ENCODE measurements at places on chromosomes 3 and 15.

- no peak for DNase-seq
Measured at GRCh38 chr3:54573858-54574257, 354.0 kb downstream of the LRTM1 start.

- no peak for DNase-seq
Measured at GRCh38 chr15:83210619-83211018, 3.0 kb upstream of the HDGFL3 start.

GRCh38 chr15:25793354-25794050 lies 69.6 kb downstream of the ATP10A start:
- DNase-seq = peak; percentile 10

- DNase-seq = no peak
Measured at GRCh38 chr3:186496016-186496415, 48.2 kb downstream of the CRYGS start.

DNA sequence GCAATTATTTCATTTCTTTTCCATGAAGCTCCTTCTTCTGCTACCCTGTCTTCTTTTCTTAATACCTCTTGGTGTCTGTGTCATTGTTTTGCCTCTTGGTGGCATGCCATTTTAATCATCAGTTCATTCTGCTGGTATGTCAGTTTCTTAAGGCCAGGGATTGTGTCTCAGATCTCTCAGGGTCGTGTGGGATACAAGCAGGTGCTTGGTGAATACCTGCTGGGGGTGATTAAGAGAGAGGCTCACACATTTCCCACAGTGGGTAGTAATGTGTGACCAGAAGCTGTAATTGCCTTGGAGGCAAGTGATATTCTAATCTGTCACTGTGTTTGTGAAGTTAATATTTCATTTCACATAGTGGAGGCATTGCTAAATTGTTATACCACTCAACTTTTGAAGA lies 361.4 kb upstream of the TRIM42 start:
- DNase-seq = no peak

- no peak for DNase-seq
Measured at GRCh38 chr3:177110895-177111294, 86.4 kb downstream of the TBL1XR1 start.

DNA sequence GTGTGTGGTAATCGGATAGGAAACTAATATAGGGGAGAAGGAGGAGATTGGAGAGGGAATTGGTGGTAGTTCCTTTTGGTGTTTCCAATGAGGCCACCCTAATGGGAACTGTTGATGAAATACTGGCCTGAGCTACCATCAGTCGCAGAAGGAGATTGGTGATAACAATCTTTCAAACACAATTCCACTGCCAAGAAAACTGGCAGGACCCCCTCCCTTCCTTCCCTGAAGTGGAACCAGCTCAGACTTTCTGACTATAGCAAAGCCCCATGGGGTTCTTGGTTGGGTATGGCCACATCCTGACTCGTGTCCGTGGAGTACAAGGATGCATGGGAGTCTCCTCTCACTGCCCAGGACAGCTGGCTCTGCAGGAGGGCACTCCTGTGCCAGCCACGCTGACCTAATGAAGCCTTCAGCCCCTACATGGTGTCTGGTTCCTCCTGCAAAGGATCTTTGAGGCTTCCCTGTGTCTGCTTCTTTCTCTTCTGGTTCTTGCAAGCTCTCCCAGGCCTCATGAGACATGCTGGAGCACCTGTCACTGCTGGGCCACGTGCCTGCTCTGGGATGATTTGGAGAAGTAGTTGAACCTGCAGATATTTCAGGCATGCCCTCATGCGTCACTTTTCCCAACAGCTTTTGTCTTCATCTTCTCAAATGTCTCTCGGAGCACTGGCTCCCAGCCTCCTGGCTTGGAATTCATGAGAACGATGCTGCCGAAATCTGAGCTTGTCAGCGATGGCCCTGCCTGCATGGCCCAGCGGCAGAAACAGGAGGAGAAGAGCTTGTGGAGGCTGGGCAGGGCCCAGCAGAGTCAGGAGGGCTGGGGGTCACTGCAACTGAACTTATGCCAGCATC lies 90.0 kb upstream of the ADPGK start:
- DNase-seq = no peak

DNA sequence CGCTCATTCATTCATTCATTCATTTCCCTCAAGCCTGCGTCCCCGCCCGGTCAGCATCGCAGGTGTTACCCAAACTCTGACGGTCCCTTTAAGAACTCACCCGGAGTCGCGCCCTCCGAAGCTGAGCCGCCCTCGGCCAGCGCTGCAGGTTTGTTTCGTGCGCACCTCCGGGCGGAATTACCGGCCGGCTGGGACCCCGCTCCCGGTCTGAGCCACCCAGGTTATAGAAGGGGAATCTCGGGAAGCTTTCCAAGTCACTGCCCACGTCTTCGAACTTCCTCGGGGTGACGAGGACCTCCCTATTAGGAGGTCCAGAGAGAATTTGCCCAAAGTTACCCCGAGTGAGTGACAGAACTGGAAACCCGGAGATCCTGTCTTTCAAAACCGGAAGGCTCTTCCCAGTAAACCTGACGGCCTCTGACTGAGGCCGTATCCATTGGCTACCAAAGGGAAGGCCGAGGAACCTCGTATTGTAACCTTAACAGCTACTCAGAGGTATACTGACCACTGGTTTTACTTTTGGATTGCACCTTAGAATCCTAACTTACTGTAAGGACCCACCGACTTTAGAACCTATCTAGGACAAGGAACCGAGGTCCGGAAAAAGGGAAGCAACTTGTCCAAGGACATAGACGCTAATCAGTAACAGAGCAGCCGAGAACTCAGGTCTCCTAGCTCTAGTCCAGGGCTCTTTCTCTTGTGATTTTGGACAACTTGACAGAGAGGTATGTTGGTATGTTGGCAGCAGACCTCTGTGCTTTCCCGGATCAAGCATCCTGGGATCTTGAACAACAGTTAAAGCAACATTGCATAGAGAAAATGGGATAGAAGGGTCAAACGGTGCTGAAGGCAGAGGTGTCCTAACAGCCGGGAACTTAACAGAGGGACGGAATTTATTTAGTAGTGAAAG lies 788 bp upstream of the DLG1 start:
- no peak for DNase-seq

GRCh38 chr3:159911664-159912037 lies 77.0 kb upstream of the IL12A start:
- DNase-seq = no peak

DNA sequence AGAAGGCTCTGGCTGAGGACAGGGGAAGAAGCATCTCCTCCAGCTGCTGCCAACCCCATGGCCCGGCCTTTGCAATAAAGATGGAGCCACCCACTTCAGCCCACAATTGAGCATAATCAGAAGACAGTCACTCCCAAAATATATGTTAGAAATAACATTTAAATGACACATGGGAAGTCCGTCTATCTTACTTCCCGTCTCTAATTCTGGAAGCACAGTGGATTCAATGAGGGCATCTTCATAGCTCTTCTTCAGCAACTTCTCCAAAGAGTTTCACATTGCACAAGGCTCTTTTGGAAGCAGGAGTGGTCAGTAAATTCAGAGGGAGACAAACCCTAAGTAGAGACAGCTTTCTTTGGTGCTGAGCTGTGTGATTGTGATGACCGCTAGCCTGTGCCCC lies 67.0 kb upstream of the SEC61A1 start:
- DNase-seq = no peak

- DNase-seq = no peak
Measured at GRCh38 chr15:98901434-98902072, 106.0 kb downstream of the PGPEP1L start.

- DNase-seq = peak; percentile 49
Measured at GRCh38 chr3:151553888-151554287, 93.0 kb upstream of the IGSF10 start.

- no peak for DNase-seq
Measured at GRCh38 chr3:2375376-2375775, 276.7 kb downstream of the CNTN4 start.

GRCh38 chr15:69357773-69358771 lies 56.1 kb upstream of the KIF23 start:
- DNase-seq = no peak

- no peak for DNase-seq
Measured at GRCh38 chr15:40856746-40857145, 12.9 kb downstream of the SPINT1 start.

- DNase-seq = peak; percentile 1
Measured at GRCh38 chr3:181326637-181327223, 337.2 kb upstream of the DNAJC19 start.

All from CD4-positive, alpha-beta T cell treated with Interleukin-4 for 1 hour (primary cell).